ENCODE measurements at places on chromosomes 3 and 15. TPM values are rescaled to one million over a fixed set of nuclear protein-coding genes. Genes with fewer than 3 reads are reported as not detected.

The RMDN3 gene
- total RNA-seq, result 19.6 TPM

The SEC62 gene
- 41.3 TPM for total RNA-seq

The NR2E3 gene
- 8.8 TPM for total RNA-seq

The ALS2CL gene
- 6.5 TPM for total RNA-seq

DNA sequence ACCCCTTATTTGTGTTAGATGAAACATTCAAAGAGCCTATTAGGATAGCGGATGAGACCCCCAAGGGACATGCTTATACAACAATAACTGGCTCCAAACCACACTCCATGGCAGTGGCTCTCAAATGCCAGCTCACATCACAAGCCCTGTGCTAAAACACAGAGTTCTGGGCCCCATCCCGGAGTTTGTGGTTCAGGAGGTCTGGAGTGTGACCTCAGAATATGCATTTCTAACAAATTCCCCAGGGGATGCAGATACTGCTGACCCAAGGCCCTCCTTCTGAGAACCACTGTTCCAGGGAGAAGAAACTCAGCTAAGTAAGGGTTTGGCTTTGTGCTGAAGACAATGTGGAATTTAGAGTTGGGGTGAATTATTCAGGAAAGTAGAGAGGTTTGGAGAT is 3.6 kb downstream of the CCRL2 start:
- no peak for DNase-seq

DNA sequence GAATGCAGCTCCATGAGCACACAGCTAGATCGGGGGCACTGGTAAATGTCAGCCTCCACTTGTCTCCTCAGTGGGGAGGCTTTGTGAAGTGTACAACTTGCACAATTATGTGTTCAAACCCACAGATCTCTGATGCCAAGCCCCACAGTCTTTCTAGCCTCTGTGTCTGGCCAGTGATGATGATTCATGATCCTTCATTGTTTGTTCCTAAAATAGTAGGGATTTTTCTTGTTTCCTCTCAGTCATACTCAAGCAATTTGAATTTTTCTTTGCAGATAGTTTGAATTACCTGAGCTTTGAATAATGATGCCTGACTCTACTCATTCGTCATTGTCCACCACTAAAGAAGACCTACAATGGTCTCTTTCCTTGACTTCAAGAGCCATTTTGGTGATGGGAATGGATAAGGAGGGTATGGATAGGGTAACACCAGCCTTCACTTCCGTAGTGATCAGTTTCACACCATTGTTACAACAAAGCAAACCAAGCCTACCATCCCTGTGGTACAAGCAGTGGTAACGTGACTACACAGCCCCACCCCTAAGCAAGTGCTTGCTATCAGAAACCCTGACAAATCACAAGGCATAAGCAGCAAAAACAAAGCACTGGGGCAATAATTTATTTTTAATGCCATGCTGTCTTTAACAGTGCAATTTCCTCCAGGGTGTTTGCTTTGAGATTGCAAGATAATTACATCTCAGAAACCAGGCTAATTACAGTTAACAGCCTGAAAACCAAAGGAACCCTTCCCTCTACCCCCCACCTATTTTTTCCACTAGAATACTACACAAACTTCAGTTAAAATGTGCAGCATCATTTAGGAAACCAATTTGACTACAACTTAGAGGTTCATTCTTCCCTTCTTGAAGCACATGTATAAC is 114.1 kb upstream of the PPP2R3A start:
- no peak for DNase-seq

DNA sequence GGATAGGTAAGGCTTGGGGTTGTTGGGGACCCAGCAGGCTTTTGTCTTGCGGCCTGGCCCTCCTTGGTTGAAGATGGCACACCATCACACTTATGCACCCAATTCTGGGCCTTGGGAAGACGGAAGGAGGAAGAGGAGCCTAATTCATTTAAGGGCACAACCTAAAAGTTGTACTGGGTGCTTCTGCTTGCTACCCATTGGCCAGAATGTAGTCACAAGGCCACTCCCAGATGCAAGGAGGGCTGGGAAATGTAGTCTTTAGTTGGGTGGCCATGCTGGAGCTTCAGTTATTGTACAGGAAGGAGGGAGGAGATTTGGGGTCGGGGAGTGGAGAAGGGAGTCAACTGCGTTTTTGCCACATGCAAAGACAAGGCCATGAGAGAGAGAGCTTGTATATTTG is 109.2 kb downstream of the TMEM266 start:
- DNase-seq, result peak; percentile 68

- DNase-seq, result no peak
These were observed 645 bp upstream of the SLITRK3 start for GRCh38 chr3:165196577-165197480.

DNA sequence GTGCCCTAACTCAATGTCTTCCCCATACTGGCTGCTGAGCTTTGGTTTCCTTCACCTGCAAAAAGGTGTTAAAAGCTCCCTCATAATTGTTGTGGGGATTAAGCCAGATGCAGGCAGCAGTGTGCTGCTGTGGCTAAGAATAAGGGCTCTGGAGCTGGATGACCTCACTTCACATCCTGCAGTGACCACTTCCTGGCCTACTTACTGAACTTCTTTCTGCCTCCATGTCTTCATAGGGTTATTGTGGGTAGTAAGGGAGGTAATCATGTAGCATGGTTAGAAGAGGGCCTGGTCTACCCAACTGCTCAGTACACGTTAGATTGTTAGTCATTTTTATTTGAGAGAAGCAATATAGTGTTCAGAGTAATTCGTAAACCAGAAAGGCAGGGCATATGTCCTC is 18.4 kb downstream of the GYG1 start:
- DNase-seq, result no peak

DNA sequence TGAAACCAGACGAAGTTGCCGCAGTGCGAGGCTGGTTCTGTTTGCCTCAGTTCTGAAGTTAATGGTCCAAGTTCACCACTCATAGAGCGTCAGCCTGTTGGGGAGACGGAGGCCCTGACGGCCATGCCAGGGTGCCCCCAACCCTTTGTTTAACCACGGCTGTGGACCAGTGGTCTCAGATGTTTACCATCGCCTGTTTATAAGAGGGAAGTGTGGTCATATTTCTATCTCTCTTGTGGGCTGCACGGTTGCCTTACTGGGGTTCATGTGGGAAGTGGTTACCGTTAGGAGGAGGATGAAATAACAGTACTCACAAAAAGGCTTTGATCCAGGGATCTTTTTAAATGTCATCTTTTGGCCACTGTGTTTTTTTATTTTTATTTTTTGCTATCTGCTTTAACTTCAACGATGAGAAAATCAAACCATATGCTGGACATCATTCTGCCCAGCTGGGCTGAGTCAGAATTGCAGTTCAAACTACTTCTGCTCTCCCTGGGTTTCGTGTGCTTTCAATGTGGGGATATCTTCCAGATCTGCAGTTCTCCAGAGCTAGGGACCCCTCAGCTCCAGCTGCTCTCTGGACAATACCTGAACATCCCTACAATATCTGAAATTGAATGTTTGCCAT is 17.8 kb downstream of the SMAD3 start:
- DNase-seq, result no peak

GRCh38 chr15:69140306-69140705 is 20.1 kb upstream of the GLCE start:
- DNase-seq, result no peak

DNA sequence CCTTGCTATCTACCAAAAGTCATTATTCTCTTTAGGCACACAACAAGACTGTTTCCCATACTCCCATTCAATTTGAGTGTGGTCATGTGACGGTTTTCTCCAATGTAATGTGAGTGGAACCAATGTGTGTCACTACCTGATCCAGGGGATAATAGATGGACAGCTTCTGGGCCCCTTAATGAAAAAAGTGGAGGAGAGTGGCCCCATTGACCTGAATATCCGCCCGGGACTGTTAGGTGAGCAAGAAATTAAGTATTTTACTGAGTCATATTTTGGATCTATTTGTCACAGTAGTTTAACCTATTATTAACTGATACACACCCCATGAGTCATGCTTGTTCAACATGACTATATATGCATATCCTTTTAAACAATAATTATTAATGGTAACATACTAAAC is 15.1 kb upstream of the ARID3B start:
- no peak for DNase-seq

GRCh38 chr3:123930445-123930844 is 30.6 kb downstream of the CCDC14 start:
- no peak for DNase-seq

DNA sequence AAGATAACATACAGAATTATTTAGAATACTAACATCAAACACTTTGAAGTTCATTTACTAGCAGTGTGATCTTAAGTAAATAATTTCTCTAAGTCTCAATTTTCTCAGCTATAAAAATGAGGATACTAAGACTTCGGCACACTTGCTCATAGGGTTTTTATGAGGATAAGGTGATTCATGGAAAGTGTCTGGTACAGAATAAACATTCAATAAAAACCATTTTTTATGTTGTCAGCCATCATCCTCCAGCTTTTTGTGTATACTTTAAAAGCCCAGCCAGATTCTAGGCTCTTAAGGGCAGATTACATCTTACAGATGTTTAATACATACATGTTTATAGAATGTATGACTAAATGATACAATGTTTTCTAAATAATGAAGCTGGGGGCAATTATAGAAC is 56.8 kb downstream of the FEZF2 start:
- DNase-seq, result no peak

GRCh38 chr3:69784954-69785514 is 45.8 kb downstream of the MITF start:
- peak; percentile 61 for DNase-seq

GRCh38 chr3:78804251-78805037 is 963.4 kb downstream of the ROBO1 start:
- DNase-seq, result peak; percentile 14

DNA sequence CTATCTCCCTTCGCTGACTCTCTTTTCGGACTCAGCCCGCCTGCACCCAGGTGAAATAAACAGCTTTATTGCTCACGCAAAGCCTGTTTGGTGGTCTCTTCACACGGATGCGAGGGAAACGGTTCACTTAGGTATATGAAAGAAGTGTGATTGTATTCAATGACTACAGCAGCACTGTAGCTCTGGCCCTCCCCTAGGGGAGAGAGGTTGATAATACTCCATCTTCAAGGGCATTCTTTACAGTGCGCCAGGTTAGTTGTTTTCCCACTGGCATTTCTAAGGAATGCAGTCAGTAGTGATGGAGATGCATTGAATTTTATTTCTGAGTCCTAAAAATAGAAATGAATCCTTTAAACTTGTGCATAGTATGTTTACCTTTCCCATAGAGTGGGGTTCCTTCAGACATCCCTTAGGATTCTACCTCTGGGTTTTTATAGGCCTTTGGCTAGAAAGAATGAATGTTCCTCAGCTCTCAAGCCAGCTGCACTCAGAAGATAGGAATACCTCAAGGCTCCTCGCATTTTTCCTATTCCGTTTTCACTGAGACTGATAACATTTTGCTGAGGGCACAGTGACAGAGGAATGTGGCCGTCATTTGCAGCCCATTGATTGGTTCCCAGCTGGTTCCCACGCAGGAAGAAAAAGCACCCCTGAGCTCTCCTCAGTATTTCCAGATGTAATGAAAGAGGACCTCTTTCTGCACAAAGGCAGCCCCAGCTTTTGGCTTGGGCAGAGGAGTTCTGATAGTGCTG is 131.8 kb upstream of the C2CD4B start:
- no peak for DNase-seq

- no peak for DNase-seq
These were observed 59.1 kb downstream of the RGMA start for GRCh38 chr15:93029836-93030429.

Measured in SJCRH30 (cell line).